ENCODE measurements at places on chromosomes 5 and 9.

DNA sequence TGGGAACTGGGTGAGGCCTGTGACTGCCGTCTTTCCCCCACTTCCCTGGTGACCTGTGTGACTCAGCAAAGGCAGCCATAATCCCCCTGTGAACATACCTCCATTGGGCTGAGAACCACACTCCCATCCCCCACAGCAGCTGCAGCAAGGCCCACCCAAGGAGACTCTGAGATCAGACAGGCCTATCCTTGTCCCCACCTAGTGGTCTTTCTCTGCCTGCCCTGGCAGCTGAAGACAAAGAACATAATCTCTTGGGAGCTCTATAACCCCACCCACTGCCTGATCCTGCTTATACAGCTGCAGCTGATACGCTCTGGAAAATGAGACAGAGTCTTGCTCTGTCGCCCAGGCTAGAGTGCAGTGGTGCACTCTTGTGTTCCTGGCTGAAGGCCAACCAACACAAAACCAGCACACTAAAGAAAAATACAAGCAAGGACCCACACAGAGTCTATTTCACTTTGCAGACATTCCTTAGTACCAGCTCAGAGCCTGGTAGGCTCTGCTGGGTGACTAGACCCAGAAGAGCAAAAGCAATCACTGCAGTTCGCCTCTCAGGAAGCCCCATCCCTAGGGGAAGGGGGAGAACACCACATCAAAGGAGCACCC lies 106.7 kb downstream of the MCTP1 start:
- no peak for DNase-seq

GRCh38 chr9:96209407-96210271 lies 92.3 kb downstream of the HSD17B3 start:
- no peak for DNase-seq

GRCh38 chr5:131364507-131365050 lies 100.7 kb downstream of the CDC42SE2 start:
- no peak for DNase-seq

DNA sequence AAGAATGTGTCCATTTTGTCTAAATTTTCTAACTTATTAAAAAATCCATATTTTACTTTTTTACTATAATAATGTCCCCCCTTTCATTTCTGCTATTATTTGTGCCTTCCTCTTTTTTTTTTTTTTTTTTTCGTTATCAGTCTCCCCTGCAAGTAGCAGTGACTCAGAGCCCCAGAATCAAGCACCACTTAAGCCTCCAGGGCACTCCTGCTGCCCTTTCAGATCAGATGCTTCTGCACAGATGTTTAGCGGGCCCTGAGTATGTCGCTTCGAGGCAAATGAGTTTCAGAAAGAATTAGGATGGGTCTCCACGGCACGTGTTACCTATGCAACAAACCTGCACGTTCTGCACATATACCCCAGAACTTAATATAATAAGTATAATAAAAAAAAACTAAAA lies 11.7 kb downstream of the MED7 start:
- no peak for DNase-seq

GRCh38 chr9:133250741-133251170 lies 24.2 kb downstream of the ABO start:
- no peak for DNase-seq

GRCh38 chr5:19546521-19546920 lies 441.5 kb downstream of the CDH18 start:
- DNase-seq, result no peak

DNA sequence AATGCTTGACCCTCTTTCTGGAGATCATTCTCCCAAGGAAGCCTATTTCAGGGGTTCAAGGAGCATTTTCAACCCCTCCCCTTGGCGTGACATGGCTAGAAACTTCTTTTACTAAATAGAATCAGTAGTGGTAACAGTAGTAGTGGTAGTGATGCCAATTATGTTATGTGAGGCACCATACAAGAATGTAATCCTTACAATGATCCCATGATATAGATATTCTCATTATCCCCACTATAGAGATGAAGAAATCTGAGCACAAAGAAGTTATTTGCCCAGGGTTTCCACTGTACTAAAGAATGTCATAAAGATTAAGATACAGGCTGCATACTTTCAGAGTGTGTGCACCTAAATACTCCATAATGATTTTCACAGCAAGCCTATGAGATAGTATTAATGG lies 155.4 kb upstream of the CLINT1 start:
- no peak for DNase-seq

DNA sequence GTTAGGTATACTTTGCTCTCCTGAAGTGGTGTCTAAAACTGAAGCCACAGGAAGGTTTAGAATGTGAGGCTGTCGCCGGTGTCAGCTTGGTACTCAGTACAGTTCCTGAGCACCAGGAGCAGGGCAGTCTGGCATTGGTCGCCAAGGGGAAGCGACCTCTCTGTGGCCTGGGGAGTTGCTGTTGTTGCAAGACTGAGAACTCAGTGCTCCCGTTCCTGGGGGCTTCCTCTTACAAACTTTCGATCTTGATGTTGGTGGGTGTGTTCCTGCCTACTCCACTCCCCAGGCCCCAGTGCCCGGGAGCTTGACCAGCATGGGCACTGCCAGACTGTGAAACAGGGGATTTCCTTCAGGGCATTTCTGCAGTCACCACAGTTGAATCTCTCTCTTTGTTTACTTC lies 52.4 kb upstream of the PPARGC1B start:
- DNase-seq, result no peak

DNA sequence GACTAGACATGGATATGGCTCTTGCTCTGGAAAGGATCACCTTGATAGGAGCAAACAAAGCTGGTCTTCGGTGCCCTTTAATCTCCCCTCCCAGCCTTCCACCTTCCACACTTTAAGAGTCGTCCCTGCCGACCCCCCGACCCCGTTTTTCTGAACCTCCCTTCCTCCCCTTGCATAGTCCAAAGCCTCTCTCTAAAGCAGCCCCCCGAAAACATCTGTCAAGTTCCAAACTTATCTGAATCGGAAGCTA lies 423 bp upstream of the NUP214 start:
- no peak for DNase-seq
